ENCODE measurements at places on chromosomes 2 and 18.
A peak's percentile ranks its signal among the peaks of the same experiment; 100 is the strongest.

DNA sequence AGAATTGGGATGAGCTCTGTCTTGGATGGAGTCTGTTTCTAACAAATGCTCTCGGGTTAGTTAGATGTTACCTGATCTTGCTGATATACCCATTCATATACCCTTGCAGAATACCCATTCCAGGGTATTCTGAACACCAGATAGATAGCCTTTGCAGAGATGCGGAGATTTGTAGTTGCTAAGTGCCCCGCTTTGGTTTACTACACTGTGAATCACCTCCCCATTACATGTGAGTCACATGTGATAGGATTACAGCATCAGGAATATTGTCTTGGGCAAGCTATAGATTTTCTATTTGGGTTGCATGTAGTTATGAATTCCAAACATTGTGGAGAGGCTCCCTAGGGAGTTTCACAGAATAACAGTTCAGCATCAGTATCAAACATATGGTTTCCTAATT lies 3.8 kb downstream of the VSNL1 start:
- peak; percentile 23 for DNase-seq

DNA sequence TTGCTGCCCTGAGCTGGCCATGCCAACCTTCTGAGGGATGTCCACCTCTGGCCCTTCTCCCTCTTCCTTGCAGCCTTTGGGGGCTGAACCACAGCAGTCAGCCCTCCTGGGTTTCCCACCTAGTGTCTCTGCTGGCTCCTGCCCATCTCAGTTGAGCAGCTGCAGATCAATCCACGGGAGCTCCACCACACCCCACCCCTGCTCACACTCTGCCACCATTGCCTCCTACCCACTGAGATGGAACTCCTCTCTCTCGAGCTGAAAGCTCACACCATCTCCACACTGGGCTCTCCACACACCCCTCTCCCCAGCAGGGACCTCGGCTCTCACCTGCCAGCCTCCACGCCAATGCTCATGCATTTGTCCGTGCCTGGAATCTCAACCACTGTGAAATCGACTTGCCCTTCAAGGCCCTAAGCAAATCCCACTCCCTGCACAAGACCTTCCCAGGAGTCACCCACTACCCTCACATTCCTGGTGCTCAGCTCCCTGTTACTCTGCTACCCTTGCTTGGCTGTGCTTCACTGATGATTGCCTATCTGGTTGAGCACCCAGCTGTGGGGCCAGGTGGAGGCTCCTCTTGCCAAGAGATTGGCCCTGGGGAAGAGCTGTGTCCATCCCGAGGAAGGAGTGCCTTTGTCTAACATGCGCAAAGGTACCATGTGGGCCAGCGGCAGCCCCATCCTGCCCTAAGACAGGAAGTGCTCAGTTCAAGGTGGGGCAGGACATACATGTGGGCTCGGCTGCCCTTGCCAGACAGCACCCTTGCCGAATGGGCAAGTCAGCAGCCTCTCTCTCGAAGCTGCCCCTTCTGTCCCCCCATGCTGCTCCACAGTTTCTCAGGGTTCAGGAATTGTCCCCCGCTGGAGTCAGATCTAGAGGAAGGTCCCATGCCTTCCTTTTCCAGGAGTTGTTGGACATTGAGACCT lies 208.7 kb downstream of the CYP26B1 start:
- DNase-seq: no peak

DNA sequence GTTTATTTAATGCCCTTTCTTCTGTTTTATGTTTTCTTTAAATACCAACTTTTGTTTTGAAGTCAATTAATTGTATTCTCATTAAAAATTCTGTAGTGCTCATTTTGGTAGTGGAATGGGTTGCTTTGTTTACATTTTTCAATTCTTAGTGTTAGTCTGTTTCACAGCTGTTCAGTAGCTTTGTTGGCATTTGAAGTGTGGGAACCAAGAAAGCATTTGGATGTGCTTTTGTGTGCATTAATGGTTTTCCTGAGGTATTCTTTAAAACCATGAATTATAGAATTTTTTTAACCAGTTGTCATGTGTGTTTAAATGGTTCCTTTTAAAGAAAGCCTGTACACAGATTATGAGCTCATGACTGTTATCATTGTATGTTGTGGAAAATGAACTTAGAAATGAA lies 19.7 kb downstream of the MIB1 start:
- peak; percentile 34 for DNase-seq

DNA sequence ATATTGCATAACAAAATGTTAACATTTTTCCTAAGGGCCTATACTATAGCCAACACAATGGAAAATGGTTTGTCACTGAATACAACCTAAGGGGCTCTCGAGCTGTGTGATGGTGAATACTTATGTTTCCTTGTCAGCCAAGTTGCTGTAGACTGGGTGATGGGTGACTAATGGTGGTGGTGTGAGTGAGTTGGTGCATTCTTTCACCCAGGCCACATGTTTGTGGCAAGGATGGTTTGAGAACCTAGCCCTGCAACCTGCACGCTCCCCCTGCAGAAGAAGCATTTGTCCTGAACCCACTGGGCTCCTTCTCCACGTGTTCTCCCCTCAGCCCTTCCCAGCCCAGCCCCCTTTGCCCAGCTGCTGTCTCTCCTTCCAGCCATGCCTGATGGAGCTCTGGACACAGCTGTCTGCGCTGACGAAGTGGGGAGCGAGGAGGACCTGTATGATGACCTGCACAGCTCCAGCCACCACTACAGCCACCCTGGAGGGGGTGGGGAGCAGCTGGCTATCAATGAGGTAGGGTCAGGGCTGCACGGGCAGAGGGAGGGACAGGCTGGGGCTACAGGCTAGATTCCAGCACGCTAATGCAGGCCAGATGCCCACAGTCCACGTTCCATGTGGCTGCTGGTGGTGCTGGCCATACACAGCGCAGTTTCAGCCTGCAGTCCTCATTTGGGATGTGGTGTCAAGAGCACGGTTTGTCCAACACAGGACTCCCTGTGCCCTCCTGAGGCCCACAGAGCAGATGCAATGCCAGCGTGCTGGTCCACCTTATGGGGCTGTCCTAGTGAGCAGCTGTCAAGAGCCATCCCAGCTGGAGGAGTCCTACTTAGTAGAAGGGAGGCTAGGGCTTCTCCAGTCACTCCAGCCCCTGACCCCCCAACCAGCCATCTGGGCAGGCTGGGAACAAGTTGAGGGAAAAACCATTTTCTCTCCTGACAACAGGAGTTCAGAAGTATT lies 65.4 kb downstream of the FAM168B start:
- no peak for DNase-seq

DNA sequence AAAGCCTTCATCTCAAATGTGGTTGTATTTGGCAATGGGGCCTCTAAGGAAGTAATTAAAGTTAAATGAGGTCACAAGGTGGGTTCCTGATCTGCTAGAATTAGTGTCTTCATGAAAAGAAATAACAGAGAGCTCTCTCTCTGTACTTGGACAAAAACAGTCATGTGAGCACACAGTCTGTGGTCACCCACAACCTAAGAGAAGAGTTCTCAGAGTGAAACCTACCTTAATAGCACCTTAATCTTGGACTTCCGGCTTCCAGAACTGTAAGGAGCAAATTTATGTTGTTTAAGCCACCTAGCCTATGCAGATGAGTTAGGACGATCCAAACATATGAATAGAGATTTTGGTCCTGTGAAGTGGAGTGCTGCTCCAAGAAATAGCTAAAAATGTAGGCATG lies 758.9 kb downstream of the LRRTM4 start:
- no peak for DNase-seq

- DNase-seq: no peak
These were observed 3.6 kb upstream of the ASAP2 start for GRCh38 chr2:9203006-9203405.

GRCh38 chr2:38294597-38294996 lies 82.5 kb downstream of the ATL2 start:
- DNase-seq: no peak

DNA sequence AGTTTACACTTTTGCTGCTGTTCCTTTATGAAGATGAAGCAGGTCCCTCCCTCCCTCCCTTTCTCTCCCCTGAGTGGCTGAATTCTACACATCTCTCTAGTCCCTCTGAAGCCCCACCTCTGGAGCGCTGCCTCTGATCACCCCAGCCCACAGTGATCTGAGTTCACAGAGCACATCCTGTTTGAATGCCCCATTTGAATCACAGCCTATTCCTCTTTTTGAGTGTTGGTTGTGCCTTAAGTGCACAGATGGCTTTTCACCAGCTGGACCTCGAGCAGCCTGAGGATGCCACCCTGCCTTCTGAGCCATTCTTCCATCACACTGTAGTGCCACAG lies 87.1 kb downstream of the ITGB1BP1 start:
- DNase-seq: peak; percentile 79

DNA sequence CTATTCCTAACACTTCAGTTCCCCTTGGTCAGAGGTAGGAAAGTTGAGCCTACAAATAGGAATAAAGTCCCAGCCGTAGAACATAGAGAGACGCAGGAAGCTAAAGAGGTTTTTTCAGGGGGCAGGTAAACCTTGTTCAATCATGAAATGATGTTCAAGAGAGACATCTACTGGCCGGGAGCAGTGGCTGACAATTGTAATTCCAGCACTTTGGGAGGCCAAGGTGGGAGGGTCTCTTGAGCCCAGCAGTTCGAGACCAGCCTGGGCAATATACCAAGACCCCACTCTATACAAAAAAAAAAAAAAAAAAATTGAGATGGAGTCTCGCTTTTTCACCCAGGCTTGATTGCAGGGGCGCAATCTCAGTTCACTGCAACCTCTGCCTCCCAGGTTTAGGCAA lies 66.7 kb upstream of the DNAJC10 start:
- DNase-seq: peak; percentile 71

GRCh38 chr18:78778651-78779050 lies 201.0 kb upstream of the SALL3 start:
- no peak for DNase-seq

GRCh38 chr18:78505851-78506461 lies 473.7 kb upstream of the SALL3 start:
- no peak for DNase-seq

DNA sequence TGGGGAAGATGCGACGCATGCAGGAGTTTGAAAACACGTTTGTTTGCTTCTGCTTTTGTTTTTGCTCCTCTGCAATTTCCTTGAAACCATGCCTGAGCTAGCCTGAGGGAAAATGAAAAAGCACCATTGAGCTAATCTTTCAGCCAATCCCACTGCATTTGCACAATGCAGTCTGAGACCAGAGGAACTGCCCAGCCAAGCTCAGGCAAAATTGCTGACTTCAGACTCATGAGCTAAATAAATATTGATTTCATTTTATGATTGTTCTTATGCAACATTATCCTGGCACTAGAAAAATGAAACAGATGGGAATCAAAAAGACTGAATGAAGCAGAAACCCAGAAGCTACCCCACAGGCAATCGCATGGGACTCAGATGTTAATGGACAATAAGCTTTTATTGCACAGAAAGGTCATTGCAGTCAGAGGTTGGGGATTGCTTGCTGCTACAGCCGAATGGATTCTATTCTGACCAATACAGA lies 37.0 kb downstream of the TPRKB start:
- DNase-seq: peak; percentile 1

DNA sequence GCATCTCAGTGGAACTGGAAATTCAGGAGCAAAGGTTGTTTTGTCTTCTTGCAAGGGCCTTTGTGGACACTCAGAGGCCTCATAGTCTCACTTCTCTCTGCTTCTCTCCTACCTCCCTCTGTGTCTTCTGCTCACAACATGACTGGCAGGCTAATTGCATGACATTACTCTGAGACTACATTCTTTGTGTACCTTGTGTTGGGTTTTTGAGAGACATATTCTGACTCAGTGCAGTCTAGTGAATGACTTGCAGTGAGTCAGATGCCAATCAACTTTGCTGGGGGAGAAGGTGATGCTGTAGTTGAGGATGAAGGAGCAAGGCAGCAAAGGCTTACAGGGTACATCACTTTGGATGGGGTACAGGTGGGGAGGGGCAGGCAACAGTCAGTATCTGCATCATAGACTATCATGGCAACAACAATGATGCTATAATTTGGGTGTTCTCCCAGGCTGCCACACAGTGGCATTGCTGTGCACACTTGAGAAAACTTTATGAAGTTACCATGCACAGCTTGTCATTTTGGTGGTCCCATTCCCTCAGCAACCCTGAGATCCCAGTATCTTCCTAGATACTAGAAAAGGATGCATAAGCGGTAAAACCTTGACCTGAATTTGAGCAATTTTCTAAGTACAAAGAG lies 69.3 kb upstream of the SLC16A14 start:
- no peak for DNase-seq

DNA sequence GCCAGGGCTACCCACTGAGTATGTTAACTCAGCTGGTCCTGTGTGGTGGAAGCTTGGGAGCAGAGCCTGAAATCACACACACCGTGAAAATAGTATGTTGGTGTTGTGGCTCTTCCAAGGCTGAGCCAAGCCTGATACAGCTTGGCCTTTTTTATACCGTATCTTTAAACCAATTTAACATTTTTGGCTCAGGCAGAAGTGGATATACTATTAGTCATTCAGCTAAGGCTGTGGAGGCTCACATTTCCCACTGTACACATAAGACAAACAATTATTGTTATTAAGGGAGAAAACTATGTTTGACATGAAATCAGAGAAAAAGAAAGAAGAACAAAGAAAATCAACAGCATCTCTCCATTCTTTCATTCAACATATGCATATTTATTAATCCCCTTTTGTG lies 159.0 kb downstream of the BCL11A start:
- DNase-seq: no peak

- DNase-seq: no peak
These were observed 46.1 kb upstream of the TBC1D8 start for GRCh38 chr2:101197215-101197745.

DNA sequence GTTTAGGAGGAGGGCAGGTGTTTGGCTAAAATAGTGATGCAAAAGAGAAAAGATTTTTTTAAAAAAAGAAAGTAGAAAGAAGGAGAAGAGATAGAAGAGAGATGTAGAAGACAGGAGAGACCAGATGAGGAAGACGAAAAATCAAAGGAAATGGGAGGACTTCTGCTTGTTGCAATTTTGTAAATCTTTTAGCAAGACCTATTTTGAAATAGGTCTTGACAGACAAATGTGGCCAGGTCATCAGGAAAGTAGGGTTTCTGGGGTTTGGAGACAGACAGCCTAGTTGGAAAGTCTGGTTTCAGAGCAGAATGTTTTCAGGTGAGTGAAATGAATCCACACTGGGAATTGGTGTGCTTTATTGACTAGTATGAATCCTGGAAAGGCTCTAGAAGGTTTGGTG lies 104.5 kb upstream of the CAVIN2 start:
- DNase-seq: no peak

DNA sequence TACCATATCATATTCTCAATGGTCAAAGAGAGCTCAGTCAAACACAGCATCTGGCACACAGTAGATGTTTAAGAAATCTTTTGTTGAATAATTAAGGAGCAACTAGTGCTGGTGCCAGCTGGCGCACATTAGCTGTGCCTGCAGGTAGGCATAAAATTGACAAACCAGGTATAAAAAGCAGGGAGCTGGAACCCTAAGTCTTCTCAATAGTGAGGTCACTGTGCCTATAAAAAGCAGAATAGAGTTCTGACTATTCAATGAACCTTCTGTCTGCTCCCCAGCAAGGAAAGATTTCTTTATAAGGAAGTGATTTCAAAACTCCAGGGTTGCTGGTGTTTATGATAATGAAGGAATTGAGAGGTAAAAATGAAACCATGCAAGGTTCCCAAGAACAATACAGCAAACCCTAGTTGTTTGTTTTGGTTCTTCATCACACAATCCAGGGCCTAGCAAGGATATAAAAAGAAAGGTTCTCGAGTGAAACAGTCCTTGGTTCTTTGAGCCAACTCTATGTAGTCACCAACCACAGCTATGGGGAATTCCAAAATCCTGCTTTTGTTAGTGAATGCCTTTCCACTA lies 76.1 kb downstream of the THADA start:
- DNase-seq: peak; percentile 95

Measured in choroid plexus epithelial cell (primary cell).